ENCODE measurements at places on chromosomes 2 and 18. TPM values are rescaled to one million over a fixed set of nuclear protein-coding genes. Genes with fewer than 3 reads are reported as not detected.

M1AP gene
- total RNA-seq, result 4.9 TPM

DNA sequence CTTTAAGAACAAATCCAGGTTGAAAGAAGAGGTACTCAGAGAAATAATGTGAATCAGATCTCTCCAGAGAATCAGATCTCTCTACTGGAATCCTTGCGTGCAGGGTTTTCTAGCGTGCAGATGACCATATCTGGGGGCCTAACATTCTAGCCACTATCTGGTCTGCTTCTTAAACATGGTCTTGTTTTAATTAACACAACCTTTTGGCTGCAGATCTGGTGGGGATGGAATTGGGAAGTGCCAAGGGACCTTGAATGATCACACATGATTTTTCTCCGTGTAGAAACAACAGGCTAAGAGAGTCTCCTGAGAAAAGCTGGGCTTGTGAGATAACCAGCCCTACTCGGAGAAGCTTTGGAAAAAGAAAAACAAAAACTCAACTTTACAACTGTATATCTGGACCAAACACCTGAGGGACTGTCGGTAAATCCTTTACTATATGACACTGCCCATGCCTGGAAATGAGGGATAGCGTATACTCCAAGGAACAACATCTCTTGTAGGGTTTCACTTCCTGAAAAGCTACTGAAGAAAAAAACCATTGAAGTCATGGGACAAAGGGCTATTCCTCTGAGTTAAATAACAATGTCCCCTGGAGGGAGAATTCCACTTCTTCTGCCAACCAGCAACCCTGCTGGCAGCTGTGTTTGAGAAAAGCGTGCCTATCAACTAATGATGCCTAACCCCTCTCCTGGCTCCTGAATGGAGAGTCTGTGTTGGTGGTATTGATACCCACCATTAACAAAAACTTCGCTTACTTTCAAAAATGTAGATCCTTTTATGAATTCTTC, 171.0 kb upstream of the REV1 start:
- no peaks in the 10 kb centered on the region for H3K27me3 ChIP-seq
- no peak for DNase-seq
- peaks cover 48% of the 10 kb centered on the region for H3K4me1 ChIP-seq
- H3K36me3 ChIP-seq, result no peaks in the 10 kb centered on the region

HK2 gene
- total RNA-seq, result 5.4 TPM

- H3K4me1 ChIP-seq, result no peaks in the 10 kb centered on the region
- DNase-seq, result no peak
- H3K36me3 ChIP-seq, result peaks cover 23% of the 10 kb centered on the region
- no peak overlapping the region for H3K27ac ChIP-seq
These were observed 67.5 kb upstream of the CD226 start for GRCh38 chr18:70015127-70015526.

DNA sequence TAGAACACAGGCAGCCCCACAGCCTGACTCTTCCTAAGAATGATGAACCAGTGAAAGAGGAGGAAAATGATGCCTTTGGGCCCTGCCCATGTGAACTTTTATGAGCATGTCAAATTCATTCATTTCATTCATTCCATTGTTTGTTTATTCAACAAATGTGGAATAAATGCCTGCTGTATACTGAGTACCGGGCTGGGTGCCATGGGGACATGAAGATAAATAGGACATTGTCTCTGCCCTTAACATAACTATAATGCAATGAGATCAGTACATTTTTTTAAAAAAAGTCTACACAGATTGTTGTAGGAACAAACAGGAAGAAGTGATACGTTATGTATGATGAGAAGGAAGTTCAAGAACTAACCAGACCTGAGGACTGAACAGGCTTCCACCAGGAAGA, 14.7 kb downstream of the MREG start:
- H3K27me3 ChIP-seq, result no peaks in the 10 kb centered on the region
- no peak overlapping the region for H3K4me3 ChIP-seq
- no peak overlapping the region for H3K27ac ChIP-seq
- H3K36me3 ChIP-seq, result no peaks in the 10 kb centered on the region
- H3K4me1 ChIP-seq, result peaks cover 16% of the 10 kb centered on the region
- DNase-seq, result no peak

DNA sequence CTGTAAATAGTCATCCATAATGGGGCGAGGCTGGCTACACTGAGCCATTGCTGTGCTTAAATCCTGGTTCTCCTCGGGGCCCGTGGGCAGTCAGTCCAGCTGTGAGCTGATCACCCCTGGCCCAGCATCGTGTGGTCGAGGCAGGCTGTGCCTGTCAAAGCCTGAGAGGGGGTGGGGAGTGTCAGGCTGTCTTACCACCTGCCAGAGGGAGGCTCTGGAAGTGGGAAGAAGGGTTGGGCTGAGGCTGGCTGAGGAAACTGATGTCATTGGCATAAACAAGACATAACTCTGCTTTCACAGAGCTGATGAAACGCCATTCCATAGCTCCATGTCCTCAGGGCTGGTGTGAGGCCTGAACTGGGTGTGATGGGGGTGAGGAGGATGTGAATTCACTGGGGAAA, 49.7 kb downstream of the KLHL29 start:
- H3K27ac ChIP-seq, result no peak overlapping the region
- peaks cover 17% of the 10 kb centered on the region for H3K4me1 ChIP-seq
- no peak for DNase-seq
- H3K27me3 ChIP-seq, result no peaks in the 10 kb centered on the region

- DNase-seq, result peak; percentile 52
- peaks cover 6% of the 10 kb centered on the region for H3K4me1 ChIP-seq
- H3K4me3 ChIP-seq, result no peak overlapping the region
- no peaks in the 10 kb centered on the region for H3K36me3 ChIP-seq
- H3K27me3 ChIP-seq, result no peaks in the 10 kb centered on the region
These were observed 31.7 kb downstream of the NGEF start for GRCh38 chr2:232981356-232981755.

- no peaks in the 10 kb centered on the region for H3K27me3 ChIP-seq
- H3K4me1 ChIP-seq, result peaks cover 38% of the 10 kb centered on the region
- no peak for DNase-seq
- H3K4me3 ChIP-seq, result no peak overlapping the region
These were observed 87.6 kb upstream of the TAF1B start for GRCh38 chr2:9755638-9756037.

- no peak for DNase-seq
- no peaks in the 10 kb centered on the region for H3K36me3 ChIP-seq
- H3K4me1 ChIP-seq, result peaks cover 10% of the 10 kb centered on the region
- no peak overlapping the region for H3K27ac ChIP-seq
- no peak overlapping the region for H3K4me3 ChIP-seq
- no peaks in the 10 kb centered on the region for H3K27me3 ChIP-seq
These were observed 48.8 kb upstream of the IHH start for GRCh38 chr2:219109471-219109870.

DNA sequence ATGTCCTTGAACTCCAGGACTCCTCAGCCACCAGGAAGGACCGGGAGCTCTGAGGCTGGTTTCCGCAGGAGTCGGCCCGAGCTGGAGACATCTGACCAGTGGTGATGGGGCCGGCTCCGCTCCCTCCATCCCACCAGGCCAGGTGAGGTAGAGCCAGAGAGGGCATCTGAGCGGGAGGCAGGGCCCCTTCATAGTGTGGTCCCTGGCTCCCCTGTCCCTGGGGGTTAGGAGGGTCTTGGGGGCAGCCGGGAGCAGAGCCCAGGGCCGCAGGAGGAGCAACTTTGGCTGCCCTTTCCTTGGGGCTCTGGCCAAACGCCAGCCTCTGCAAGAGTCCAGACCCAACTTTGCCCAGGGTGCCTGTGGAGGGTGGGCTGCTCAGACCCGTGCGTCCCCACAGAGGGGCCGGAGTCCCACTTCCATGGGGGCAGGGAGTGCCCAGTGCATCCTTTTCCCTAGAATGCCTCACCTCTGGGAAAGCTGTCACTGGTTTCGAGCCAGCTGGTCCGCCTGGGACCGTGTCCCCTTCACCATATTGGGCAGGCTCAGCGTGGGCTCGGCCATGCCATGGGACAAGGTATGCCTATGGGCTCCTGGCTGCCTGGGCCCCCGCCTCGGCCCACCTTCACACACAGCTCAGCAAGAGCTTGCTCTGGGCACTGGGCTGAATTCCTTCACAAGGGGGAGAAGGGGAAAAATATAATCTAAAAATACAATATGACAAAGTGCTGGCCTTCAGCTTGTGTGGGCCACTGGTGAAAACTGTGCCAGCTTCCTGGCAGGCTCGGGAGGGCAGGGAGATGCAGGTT, 148.6 kb downstream of the TWIST2 start:
- H3K27ac ChIP-seq, result no peak overlapping the region
- H3K27me3 ChIP-seq, result no peaks in the 10 kb centered on the region
- H3K4me3 ChIP-seq, result no peak overlapping the region
- no peaks in the 10 kb centered on the region for H3K36me3 ChIP-seq

DNA sequence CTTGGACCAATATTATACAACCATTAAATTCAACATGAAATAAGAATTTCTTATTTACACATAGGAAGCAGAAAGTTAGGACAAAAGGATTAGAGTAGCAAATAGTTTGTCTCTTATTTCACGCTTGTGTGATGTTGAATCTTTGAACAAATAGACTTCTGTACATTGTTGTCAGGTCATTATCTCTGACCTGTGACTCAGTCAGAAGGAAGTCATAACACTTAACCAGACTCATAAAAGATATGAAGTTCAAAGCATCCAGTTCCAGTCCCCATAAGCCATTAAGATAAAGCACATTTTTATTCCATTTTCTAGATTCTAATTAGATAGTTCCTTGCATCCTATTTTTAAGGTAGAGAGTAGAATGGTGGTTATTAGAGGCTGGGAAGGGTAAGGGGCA, 130.8 kb downstream of the UPP2 start:
- H3K27ac ChIP-seq, result no peak overlapping the region
- H3K36me3 ChIP-seq, result no peaks in the 10 kb centered on the region
- H3K4me1 ChIP-seq, result no peaks in the 10 kb centered on the region
- DNase-seq, result no peak

DNA sequence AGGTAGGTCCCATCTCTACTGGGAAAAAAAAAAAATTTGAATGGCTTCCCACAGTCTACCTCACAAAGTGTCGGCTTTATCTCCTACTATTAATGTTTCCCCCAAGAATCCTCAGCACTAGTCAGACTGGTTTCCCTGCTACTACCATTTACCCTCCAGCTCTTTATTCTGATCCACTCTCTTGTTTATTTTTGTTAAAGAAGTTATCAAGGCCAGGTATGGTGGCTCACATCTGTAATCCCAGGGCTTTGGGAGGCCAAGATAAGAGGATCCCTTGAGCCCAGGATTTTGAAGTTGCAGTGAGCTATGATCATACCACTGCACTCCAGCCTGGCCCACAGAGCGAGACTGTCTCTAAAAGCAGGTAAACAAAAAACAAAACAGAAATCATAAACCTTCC, 1275.3 kb downstream of the LRP1B start:
- no peak overlapping the region for H3K4me3 ChIP-seq
- H3K27ac ChIP-seq, result no peak overlapping the region
- no peaks in the 10 kb centered on the region for H3K36me3 ChIP-seq
- no peaks in the 10 kb centered on the region for H3K27me3 ChIP-seq
- no peaks in the 10 kb centered on the region for H3K4me1 ChIP-seq
- DNase-seq, result no peak

- H3K4me3 ChIP-seq, result no peak overlapping the region
- no peak overlapping the region for H3K27ac ChIP-seq
- no peaks in the 10 kb centered on the region for H3K27me3 ChIP-seq
- DNase-seq, result no peak
These were observed 24.0 kb upstream of the TMEM37 start for GRCh38 chr2:119407430-119408220.
